Heart right ventricle (tissue), 16 donors: ENCODE measurements at places on chromosomes 11 and 22. TPM values are rescaled to one million over a fixed set of nuclear protein-coding genes. Genes with fewer than 3 reads are reported as not detected.

C11orf97 gene
- polyA plus RNA-seq, result not detected

CRYBA4 gene
- not detected for polyA plus RNA-seq

ABCC8 gene
- polyA plus RNA-seq, result 8.6 TPM

- no peak for DNase-seq
Measured at GRCh38 chr22:31233001-31233400, 20.9 kb downstream of the LIMK2 start.

DNA sequence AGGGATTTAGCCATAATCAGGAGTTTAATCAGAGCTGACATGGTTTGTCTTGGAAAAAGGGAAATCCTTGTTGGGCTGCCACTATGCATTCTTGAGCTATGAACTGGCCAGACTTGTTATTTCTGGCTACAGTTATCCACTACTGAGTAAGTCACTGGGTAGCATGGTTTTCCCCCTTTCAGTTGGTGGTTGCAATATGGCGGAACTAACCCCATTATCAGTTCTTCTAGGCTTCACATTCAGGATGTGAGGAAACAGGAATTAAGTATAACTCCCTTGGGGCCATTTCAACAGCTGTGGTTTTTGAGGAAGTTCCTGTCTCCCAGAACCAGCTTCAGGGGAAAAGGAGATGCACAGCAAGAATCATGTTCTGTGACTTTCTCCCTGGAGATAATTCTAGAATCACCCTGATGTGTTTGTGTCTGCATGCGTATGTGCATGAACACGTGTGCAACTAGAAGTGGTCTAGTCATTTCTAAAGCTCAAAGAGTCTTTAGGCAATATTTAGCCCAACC, 103.0 kb upstream of the CD44 start:
- DNase-seq, result no peak

GRCh38 chr11:34309965-34310364, 47.8 kb downstream of the ABTB2 start:
- DNase-seq, result no peak
